Activated CD4-positive, alpha-beta T cell treated with anti-CD3 and anti-CD28 coated beads, Interleukin-2, Interleukin-4, amounts not matched to agents 100 ng/mL and 50 ng/mL, durations not matched to agents 16 hours and 8 hours (primary cell): ENCODE measurements at places on chromosomes 5 and 9.

- DNase-seq = no peak
These were observed 35.2 kb downstream of the NCS1 start for GRCh38 chr9:130207241-130207992.

GRCh38 chr5:35902046-35902672, 36.3 kb downstream of the CAPSL start:
- peak; percentile 89 for DNase-seq

DNA sequence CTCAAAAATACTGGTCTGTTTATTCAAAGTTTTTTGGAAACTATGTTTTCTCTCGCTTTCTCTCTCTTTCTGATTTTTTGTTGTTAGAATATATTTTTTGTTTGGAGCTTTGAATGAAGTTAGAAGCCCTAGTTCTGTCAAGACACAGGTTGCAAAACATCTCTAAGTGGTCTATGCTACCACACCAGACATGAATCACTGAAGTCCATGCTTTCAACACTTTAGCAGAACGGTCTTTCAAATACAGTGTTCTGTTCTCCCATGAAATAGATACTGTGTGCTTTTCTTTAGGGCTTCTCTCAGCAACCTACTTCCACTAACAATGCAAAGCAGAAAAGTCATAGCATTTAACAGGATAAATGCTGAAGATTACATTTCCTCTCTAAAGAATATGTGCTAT, 392.5 kb downstream of the TMEM167A start:
- DNase-seq = no peak

GRCh38 chr5:87746891-87747377, 334.2 kb upstream of the CCNH start:
- no peak for DNase-seq

DNA sequence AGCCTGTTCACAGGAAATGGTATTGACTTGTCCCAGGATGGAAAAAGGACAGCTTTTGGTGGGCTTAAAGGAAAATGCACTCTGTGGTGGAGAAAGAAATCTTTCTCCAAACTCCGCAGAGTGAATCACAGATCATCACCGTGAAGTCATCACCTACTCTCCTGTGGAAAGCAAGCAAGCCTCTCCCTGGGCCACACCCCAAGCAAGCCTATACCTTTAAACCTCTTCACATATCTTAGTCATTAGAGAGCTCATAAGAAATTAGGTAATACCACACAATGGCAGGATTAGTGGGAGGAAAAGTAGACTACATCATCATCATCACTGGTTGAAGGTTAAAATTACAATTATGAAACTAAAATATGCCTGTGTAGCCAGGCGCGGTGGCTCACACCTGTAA, 23.2 kb downstream of the TLE1 start:
- DNase-seq = no peak

- DNase-seq = no peak
These were observed 21.8 kb downstream of the ZBED3 start for GRCh38 chr5:77065256-77065655.

GRCh38 chr5:126658561-126658960, 57.8 kb downstream of the PHAX start:
- no peak for DNase-seq

- no peak for DNase-seq
These were observed 12.2 kb downstream of the TNIP1 start for GRCh38 chr5:151068433-151069197.

DNA sequence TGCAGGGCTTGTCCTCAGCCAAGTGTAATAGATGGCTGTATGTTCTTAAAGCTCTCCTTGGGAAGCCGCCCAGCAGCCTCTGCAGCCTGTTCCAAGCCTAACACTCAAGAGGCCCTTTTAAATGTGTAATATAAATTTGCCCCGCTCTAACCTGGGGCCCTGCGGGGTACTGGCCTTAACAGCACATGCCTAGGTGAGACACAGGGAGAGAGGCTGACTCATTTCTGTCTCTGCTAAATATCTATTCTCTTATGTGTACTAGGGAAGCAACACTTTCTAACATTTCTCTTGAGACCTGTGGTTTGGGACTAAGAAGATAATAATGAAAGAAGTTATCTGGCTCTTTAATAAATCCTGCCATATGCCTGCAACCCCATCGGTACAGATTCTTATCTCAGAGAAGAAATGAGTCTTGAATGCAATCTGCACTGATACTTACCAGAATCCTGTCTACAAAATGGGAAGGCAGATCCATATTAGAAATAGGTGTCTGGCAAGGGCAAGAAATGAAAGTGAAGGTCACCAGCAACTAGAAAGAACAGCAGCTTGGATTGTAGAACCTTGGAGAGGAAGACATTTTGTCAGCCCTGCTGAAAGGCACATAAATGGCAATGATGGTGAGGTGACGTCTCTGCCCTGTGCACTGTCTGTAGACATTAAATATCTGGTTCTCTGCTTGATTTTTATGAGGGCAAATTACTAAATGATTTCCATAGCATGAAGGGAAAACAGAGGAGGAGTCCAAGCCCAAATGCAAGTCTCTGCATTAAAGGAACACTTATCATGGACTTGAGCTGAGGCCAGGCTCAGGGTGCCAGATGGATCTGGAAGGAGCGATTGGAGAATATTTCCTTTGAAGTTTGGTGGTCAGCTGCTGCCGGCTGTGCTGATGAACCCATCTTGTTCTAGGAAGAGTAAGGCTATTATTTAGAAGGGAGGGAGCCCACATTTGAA, 14.5 kb upstream of the TGFBI start:
- DNase-seq = no peak

GRCh38 chr9:101460965-101461364, 25.4 kb upstream of the ALDOB start:
- DNase-seq = no peak

DNA sequence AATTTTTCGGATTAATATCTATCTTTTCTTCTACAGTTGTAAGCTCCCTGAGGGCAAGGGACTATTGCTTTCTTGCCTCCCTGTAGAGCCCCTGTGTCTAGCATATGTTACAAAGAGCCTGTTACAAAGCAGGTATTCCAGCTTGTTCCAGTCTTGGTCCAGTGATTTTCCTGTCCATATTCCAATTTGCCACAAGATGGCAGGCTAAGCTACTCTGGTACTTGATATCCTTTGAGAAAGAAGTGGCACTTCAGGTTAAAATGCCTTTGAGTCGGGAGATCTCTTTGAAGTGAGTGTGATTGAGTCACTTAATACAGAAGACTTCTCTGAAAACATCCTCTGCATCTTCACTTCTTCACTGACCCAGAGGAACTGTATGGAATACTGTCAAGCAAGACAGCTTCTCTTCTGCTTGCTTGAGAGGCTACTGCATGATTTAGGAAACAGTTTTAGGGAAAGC, 24.5 kb downstream of the CAVIN4 start:
- DNase-seq = peak; percentile 4

DNA sequence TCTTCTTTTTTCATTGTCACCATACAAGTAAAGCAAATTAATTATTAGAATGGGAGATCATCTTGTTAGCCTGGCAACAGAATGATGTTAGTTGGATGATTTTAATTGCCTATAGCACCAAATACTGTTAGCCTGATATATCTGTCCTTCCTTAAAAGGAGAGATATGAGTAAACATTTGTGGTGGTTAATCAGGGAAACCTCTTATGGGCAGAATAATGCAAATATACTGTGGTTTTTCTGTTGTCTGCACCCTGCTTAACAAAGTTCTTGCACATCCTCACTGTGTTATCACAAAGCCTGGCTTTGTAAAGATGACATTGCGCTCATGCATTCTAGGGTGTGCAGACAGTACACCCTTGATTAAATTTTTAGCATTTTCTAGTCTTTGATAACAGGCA, 254.9 kb upstream of the SMC2 start:
- DNase-seq = no peak

- DNase-seq = no peak
These were observed 38.2 kb downstream of the NIPSNAP3B start for GRCh38 chr9:104802110-104802509.

- DNase-seq = peak; percentile 65
These were observed 4.8 kb downstream of the ATP6V1G1 start for GRCh38 chr9:114592356-114592755.

- no peak for DNase-seq
These were observed 14.5 kb downstream of the PHAX start for GRCh38 chr5:126615286-126615685.

- no peak for DNase-seq
These were observed 658.1 kb upstream of the ARRDC3 start for GRCh38 chr5:92041206-92041605.

GRCh38 chr9:77978086-77978781, 53.4 kb downstream of the GNAQ start:
- peak; percentile 31 for DNase-seq

DNA sequence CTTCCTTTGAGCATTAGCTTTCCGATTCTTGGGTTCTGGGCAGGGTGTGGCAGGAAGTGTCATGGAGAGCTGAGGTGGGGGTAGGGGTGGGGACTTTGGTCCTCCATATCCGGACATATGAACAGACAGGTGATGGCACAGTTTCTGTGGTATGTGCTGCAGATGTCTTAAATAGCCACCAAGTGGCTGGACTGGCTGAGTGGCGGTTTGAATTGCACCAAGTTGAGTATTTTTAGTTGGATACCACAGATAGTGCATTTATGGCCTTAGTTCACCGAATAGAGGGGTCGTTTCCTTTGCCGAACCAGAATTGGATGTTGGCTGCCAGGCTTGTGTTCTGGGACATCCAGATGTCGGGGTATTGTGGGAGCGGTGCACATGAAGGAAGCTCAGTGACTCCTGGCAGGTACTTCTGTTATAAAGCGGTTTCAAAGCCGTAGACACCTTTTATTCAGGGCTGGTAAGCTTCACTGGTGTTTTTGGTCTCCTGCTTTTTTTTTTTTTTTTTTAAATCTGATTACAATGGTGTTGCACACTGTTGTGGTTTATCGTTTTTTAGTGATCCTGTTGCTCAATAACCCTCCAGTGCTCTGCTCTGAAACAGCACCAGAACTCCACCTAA, 15.1 kb upstream of the TNFAIP8 start:
- DNase-seq = peak; percentile 86

DNA sequence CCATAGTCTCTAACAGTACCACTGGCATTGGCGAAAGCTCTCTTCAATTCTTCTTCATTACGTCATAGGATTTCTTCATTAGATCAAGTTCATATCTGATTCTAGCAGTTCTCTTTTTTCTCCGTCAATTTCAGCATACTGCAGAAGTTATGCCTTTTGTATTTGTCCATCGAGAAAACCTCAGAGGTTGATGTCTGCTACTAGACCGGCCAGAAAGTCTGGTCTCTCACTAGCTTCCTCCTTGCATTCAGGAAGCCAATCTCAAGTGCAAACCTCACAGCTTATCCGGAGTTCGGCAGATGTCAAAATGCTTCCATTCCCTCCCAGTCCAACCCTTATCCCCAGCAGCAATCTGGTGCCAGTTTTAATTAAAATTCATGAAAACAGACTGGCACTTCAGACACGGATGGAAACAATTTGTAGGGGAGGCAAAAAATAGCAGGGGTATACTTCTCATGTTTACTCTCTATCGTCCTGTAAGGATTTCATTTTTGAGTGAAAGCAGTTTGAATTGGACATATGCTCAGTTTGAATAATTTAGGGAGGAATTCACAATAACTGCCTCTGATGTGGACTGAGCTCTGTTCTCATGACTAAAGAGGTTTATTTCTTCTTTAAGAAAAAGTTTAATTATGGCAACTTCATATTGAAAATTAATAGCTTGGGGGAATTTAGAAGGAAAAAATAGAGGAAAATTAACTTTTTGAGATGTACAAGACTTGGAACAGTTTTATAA, 56.4 kb upstream of the TMC1 start:
- DNase-seq = no peak

- DNase-seq = no peak
These were observed 59.6 kb downstream of the RPS23 start for GRCh38 chr5:82218374-82219156.

- DNase-seq = peak; percentile 22
These were observed 296.6 kb upstream of the RASA1 start for GRCh38 chr5:86971034-86971571.

DNA sequence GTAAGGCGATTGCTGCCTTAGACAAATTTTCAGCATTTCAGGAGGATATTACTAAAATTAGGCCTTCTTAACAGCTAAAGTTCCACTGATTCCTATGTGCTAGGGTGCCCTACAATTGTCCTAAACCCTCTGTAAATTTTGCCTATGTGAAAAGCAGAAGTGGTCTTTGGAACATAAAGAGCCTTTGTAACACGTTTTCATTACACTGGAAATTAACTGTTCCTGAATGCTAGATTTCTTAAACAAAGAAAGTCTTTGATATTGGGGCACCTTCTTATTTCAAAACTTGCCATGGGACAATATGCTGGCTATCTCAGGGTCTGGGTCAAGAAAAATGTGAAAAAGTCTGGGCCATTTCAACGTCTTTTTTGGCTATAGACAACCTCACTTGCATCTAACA, 60.4 kb upstream of the MOCS2 start:
- no peak for DNase-seq

DNA sequence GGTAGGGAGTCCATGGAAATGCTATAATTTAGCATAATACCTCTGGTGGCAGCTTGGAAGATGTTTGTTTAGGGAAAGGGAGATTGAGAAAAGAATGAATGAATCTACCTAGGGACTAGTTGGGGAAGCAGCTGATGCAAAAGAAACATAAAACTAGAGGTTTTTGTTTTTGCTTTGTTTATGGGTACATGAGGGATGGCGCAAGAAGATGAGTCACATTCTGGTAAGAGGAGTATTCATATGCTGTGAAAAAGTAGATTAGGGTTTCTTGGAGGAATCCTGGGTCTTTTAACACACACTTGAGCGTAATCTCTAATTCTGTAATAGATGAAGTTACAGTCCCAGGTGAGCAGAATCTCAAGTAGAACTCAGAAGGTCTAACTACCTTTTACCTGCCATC, 17.1 kb downstream of the C9orf43 start:
- DNase-seq = no peak

GRCh38 chr9:90100014-90100413, 495.2 kb downstream of the GADD45G start:
- DNase-seq = no peak

GRCh38 chr9:10396615-10397014, 216.2 kb downstream of the PTPRD start:
- DNase-seq = no peak

GRCh38 chr9:88237991-88238571, 99.8 kb upstream of the SPATA31C2 start:
- no peak for DNase-seq

- DNase-seq = no peak
These were observed 152.9 kb upstream of the PITX1 start for GRCh38 chr5:135186662-135187522.

- DNase-seq = no peak
These were observed 207.6 kb upstream of the CDKN2B start for GRCh38 chr9:22216730-22217172.

- no peak for DNase-seq
These were observed 466.4 kb downstream of the ZNF608 start for GRCh38 chr5:124280079-124280478.

DNA sequence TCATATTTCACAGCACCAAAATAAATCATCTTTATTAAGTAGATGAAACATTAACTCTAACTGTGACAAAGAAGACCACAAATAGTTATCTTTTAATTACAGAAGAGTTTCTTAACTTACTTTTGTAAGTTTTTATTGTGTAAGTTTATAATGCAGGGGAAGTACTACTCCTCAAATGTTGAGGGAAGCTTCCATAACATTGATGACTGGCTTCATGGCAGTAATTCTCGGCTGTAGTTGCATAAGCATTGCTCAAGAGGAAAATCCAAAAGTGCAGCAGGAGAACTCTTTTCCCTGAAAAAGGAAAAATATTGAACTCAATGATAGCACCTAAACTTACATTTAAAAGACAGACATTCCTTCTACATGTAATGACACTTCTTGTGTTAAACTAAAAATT, 4.6 kb downstream of the TSLP start:
- DNase-seq = no peak
